GOT3 (cell line): ENCODE measurements at places on chromosomes 11 and 22.

DNA sequence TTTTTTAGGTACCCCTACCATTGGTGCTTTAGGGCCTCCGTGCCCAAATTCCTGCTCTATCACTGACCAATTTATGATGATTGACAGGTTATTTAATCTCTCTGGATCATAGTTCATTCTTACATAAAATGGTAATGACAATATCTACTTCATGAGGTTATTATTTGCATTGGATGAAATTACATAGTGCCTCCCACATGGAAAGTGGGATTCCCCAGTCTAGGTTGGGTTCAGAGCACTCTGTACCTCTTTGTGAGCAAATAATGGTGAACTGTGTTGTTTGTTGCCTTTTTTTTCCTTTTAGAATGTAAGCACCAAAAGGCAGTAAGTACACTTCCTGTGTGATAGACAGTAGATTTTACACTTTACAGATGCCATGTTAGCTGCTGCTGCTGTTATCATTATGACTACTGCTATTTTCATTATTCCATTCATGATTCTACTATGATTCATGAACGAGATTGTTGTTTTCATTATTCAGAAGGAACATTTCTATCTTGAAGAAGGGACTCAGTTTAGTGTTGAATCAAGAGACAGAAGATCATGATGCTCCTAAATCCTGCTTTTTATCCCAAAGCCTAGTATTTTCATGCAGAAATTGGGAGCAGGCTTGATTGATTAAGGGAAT is 100.8 kb downstream of the ALX4 start:
- DNase-seq = no peak

- no peak for DNase-seq
Measured at GRCh38 chr22:33780531-33781136, 139.6 kb downstream of the LARGE1 start.

DNA sequence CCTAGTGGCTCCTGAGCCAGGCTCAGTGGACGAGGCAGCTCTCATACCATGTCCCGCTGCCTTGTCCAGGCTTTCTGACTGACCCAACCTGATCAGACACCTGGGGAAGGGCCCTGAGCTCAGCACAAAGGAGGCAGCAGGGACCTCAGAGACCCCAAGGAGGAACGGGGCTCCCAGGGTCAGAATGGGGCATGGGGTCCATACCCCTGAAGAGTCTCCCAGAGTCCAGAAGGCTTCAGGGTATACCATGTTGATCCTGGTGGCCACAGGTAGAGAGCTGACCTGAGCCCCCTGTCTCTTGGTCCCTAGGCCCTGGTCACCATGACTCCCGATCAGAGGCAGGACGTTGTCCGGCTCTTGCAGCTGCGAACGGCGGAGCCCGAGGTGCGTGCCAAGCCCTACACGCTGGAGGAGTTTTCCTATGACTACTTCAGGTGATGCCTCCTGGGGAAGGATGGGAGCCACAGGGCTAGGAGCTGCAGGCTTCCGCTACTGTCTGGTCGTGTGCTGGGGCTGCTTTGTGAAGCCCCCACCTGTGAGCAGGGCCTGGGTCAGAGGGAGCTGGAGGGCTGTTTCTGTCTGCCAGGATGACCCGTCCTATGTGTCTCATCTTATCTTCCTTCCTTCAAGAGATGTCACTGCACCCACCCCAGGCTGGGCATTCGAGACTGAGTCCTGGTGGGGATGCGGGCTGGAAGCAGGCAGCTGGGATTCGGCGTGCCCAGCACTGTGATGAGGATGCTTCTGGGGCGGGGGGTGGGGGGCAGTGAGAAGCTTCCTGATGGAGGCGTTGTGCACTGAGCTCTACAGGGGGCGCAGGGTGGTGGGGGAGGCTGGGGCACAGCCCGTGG is 74.2 kb downstream of the MYO7A start:
- no peak for DNase-seq

GRCh38 chr11:100706179-100706578 is 19.1 kb downstream of the ARHGAP42 start:
- DNase-seq = no peak

DNA sequence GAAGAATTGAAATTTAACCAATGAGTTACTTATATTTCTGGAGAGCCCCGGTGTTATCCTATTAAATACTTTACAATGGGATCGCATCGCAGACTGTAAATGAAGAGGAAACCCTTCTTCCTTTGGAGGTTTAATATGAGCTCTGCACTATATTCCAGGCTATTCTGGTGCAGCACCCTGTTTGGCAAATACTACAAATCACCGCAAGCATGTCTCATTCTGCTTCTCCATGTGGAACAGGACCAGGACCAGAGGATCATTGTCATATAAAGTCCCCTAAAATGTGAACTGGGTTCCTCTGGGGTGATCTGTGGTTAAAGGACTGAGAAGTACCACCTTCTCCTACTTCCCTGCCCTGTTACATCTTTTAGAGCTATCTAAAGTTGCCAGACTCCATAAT is 703.7 kb downstream of the DLG2 start:
- DNase-seq = no peak

GRCh38 chr11:44793350-44794090 is 66.8 kb downstream of the TSPAN18 start:
- no peak for DNase-seq
